ENCODE measurements at places on chromosomes 1 and 21. TPM values are rescaled to one million over a fixed set of nuclear protein-coding genes. Genes with fewer than 3 reads are reported as not detected.

RGS8 gene
- total RNA-seq: not detected

BARHL2 gene
- not detected for total RNA-seq

C8A gene
- total RNA-seq: not detected

CHRM3 gene
- not detected for total RNA-seq

NPR1 gene
- not detected for total RNA-seq

PLPPR4 gene
- not detected for total RNA-seq

MTARC1 gene
- not detected for total RNA-seq

FCRL5 gene
- not detected for total RNA-seq

FASLG gene
- total RNA-seq: 21.0 TPM

DNA sequence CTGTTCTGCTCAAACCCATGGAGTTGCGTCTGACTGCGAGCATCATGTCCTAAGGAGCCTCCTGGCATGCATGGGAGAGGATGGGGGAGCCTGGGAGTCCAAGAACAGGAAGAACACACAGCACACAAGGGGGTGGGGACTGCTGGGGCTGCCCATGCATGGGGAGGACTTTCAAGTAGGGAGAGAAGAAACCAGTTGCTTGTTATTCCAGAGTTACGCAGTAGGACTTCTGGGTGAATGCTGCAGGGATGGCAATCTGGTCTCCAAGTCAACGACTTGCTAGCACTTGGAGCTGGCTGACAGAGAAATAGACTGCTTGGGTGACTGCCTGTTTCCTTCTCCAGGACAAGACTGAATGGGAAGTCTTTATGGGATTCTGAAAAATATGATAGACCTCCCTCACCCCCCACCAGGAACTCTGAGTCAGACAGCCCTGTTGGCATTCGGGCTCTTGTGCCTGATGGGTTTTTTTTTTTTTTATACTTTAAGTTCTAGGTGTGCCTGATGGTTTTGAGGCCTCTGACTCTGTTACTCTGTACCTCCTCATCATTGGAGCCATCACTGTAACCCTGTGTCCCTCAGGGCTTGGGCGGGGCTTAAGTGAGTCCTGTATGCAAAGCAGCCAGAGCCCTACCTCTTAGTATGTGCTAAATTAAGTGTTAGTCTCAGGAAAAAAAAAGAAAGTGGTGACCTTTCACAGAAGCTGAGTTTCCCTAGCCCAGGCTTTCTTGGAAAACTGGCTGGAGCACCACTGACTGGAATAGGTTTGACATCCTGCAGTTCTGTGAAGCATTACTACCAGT lies 30.3 kb downstream of the MAP3K21 start:
- H3K27ac ChIP-seq: no peak overlapping the region
- no peaks in the 10 kb centered on the region for H3K27me3 ChIP-seq
- H3K4me1 ChIP-seq: peaks cover 29% of the 10 kb centered on the region
- peaks cover 6% of the 10 kb centered on the region for H3K36me3 ChIP-seq
- H3K4me3 ChIP-seq: no peak overlapping the region
- DNase-seq: peak; percentile 51

DNA sequence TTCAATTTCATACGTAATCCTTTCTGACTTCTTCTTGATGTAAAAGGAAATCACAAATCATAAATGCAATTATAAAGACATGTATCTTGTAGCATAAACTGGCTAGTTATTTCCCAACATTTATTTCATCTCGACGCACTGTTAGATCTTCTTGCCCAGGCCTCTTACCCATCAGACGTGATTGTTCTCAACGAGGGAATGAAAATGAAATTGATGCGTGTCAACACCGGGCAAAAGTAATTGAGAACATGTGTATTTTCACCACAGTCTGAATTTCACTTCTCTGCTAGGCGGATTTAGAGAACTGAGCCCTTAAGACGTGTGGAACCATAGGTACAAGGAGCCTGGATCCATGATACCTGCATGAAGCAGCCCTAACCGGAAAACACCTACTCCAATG lies 519.7 kb downstream of the KCNT2 start:
- H3K27ac ChIP-seq: no peak overlapping the region
- H3K36me3 ChIP-seq: no peaks in the 10 kb centered on the region
- no peak for DNase-seq
- no peak overlapping the region for H3K4me3 ChIP-seq
- H3K27me3 ChIP-seq: no peaks in the 10 kb centered on the region

DNA sequence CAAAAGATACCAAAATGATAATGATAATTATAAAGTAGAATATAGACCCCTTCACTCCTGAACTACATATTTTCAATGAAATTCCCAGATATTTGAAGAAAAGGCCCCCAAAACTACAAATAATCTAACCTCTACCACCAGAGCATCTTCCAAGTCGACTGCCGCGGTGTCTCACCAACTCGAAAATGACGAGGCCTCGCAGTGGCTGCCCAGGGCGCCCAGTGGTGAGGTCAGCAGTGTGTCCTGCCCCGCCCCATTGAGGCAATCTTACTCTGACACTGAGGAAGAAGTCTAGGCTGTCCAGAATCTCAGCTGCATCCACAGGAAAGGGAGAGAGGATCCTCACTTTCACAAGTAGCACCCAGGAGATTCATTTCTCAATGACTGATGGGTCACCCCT lies 5.2 kb downstream of the DUSP10 start:
- no peaks in the 10 kb centered on the region for H3K27me3 ChIP-seq
- no peak overlapping the region for H3K27ac ChIP-seq
- no peak overlapping the region for H3K4me3 ChIP-seq
- peaks cover 68% of the 10 kb centered on the region for H3K36me3 ChIP-seq

DNA sequence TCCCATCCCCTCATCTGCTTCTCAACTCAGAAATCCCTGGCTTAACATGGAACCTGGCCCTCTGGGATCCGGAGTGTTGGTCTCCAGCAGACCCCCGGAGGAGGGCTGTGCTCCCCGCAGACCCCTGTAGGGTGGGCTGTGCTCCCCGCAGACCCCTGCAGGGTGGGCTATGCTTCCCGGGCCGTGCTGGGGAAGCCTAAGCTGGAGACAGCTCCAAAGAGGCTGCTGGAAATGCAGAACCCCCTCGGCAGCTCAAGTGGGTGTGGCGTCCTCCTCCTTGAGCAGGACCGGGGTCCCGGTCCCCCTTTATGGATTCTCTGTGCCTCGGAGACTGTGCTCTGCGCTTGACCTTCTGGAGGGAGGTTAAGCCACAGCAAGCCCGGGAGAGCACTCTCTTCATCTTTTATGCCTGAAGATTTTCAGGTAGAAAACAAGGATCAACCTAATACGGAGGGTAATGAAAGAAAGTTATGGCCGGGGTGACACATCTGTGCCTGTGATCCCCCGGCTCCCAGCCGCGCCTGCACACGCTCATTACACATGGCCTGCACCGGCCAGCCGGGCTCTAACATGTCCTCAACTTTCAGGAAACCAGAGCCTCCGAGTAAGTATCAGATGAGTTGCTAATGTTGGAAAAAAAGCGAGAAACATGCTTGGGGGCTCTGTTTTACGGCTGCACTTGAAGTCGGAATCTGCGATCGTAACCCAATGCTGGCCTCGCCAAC lies 87.7 kb upstream of the ACTRT2 start:
- no peaks in the 10 kb centered on the region for H3K36me3 ChIP-seq
- H3K4me1 ChIP-seq: no peaks in the 10 kb centered on the region
- no peak for DNase-seq
- no peaks in the 10 kb centered on the region for H3K27me3 ChIP-seq

DNA sequence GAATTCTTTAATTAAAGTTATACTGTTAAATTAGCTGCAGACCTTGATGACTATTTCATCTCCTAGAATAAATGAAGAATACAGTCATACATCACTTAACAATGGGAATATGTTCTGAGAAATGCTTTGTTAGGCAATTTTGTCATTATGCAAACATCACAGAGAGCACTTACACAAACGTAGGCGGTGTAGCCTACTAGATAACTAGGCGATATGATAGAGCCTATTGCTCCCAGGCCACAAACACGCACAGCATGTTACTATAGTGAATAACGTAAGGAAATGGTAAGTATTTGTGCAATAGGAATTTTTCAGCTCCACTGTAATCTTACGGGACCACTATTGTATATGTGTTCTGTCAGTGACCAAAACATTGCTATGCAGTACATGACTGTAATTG lies 37.6 kb upstream of the DESI2 start:
- no peak overlapping the region for H3K4me3 ChIP-seq
- no peaks in the 10 kb centered on the region for H3K36me3 ChIP-seq
- H3K27ac ChIP-seq: no peak overlapping the region
- no peak for DNase-seq

DNA sequence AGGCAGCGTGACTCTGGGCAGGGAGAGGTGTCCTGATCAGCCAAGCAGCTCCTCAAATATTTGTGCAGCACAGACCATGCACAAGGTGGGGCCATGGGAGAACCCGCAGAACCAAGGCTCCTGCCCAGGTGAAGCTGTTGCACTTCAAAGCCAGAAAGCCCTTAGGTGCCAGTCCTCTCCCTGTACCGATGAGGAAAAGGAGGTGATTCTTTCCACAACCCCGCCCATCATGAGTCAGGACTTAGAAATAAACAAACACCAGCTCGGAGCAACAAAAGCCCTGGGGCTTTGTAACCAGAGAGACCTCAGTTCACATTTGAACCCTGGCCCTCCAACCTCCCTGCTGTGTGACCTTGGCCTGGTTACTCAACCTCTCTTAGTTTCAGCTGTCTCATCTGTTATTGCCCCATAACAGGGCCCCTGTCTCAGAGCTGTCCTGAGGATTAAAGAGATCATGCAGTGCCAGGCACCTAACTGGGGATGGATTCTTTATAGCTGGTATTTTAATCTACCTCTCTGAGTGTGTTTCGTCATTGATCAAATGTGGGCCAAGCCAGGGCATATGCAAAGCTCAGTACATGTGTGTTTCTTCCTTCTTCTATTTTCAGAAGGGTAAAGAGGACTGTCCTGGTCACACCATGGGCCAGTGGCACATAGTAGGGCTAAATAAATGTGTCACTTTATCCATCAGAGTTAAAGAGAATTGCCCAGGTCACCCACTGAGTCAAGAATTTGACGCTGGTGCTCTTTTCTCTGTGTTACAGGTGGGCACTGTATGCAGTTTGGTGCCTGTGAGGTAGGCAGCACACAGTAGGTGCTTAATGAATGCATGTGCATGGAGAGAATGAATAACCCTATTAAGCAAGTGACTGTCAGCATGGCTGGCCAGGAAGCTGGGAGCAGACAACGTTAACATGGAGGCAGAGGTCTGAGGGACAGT lies 1.4 kb downstream of the LDLRAD1 start:
- H3K4me3 ChIP-seq: no peak overlapping the region
- H3K27me3 ChIP-seq: no peaks in the 10 kb centered on the region
- H3K4me1 ChIP-seq: no peaks in the 10 kb centered on the region
- no peak for DNase-seq
- no peaks in the 10 kb centered on the region for H3K36me3 ChIP-seq
- no peak overlapping the region for H3K27ac ChIP-seq

GRCh38 chr1:213035573-213035972 lies 15.5 kb upstream of the RPS6KC1 start:
- H3K27me3 ChIP-seq: peaks cover 43% of the 10 kb centered on the region
- no peak for DNase-seq
- H3K27ac ChIP-seq: no peak overlapping the region

GRCh38 chr1:232655028-232655745 lies 25.3 kb upstream of the SIPA1L2 start:
- no peak overlapping the region for H3K27ac ChIP-seq
- H3K4me3 ChIP-seq: no peak overlapping the region
- peaks cover 40% of the 10 kb centered on the region for H3K27me3 ChIP-seq
- H3K4me1 ChIP-seq: peaks cover 6% of the 10 kb centered on the region
- no peak for DNase-seq

DNA sequence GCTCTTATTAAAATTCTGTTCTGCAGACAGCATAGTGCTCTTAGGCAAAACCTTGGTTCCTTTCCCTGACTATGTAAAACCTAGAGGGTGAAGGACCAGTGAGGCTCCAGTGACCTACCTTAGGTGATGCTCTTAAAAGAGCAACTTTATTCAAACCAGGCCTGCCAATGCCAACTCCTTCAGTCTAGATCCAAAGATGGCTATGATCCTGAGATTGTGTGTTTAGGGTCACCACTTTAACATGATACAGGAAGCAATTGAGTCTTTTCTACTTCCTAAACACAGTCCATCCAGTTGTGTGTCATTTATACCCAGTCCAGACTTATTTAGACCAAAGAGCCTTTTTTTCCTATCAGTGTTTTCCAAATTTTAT lies 10.8 kb downstream of the MCL1 start:
- H3K4me1 ChIP-seq: peaks cover 90% of the 10 kb centered on the region
- no peaks in the 10 kb centered on the region for H3K27me3 ChIP-seq
- peak overlapping the region; percentile 98 for H3K27ac ChIP-seq
- H3K36me3 ChIP-seq: peaks cover 33% of the 10 kb centered on the region
- peak; percentile 46 for DNase-seq

DNA sequence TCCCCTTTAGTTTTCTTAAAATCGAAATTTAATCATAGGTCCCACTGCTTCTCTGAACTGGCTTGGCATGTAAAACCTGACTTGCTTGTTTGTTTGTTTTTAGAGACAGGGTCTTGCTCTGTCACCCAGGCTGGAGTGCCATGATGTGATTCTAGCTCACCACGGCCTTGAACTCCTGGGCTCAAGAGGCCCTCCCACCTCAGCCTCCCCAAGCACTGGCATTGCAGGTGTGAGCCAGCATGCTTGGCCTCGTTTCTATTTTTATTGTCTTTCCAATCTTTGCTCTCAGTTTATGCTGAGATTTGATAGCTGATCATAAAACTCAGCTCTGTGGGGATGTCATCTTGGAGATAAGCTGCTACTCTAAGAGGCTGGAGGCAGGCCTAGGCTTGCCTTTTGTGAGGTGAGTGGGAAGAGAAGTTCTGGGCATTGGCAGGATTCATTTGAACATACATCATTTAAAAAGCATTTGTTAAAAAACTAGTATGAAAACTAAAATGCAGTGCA lies 51.5 kb upstream of the GCLM start:
- no peak overlapping the region for H3K27ac ChIP-seq
- DNase-seq: no peak
- no peaks in the 10 kb centered on the region for H3K36me3 ChIP-seq
- no peaks in the 10 kb centered on the region for H3K4me1 ChIP-seq
- H3K27me3 ChIP-seq: peaks cover 8% of the 10 kb centered on the region
- no peak overlapping the region for H3K4me3 ChIP-seq

GRCh38 chr1:30473922-30474817 lies 249.2 kb downstream of the MATN1 start:
- no peaks in the 10 kb centered on the region for H3K27me3 ChIP-seq
- no peak overlapping the region for H3K4me3 ChIP-seq
- no peaks in the 10 kb centered on the region for H3K36me3 ChIP-seq
- DNase-seq: no peak
- peaks cover 2% of the 10 kb centered on the region for H3K4me1 ChIP-seq

DNA sequence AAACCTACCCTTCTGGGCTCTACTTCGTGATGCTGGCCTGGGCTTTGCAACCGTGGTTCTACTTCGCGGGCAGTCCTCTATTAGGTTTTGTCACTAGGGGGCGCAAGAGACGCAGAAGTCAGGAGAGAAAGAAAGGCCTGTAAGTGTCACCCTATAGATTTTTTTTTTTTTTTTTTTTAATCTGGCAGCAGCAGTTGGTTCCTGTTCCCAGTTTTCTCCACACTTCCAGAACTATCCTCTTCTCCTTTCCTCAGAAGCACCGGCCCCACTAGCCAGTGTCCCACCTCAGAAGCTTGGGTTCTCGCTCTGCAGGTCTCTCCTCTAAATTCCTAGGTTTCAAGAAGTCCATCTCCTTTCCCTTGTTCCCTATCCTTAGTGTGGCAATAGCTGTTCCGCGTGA lies 9.1 kb upstream of the LCE2D start:
- no peak overlapping the region for H3K27ac ChIP-seq
- H3K36me3 ChIP-seq: no peaks in the 10 kb centered on the region
- peaks cover 3% of the 10 kb centered on the region for H3K4me1 ChIP-seq
- DNase-seq: peak; percentile 69
- H3K4me3 ChIP-seq: no peak overlapping the region

GRCh38 chr1:240763771-240764170 lies 151.8 kb upstream of the GREM2 start:
- no peaks in the 10 kb centered on the region for H3K27me3 ChIP-seq
- H3K4me3 ChIP-seq: no peak overlapping the region
- DNase-seq: no peak
- H3K36me3 ChIP-seq: no peaks in the 10 kb centered on the region
- H3K27ac ChIP-seq: no peak overlapping the region
- no peaks in the 10 kb centered on the region for H3K4me1 ChIP-seq
